WERI-Rb-1 (cell line): ENCODE measurements at places on chromosomes 6 and 20.
A peak's percentile ranks its signal among the peaks of the same experiment; 100 is the strongest.

DNA sequence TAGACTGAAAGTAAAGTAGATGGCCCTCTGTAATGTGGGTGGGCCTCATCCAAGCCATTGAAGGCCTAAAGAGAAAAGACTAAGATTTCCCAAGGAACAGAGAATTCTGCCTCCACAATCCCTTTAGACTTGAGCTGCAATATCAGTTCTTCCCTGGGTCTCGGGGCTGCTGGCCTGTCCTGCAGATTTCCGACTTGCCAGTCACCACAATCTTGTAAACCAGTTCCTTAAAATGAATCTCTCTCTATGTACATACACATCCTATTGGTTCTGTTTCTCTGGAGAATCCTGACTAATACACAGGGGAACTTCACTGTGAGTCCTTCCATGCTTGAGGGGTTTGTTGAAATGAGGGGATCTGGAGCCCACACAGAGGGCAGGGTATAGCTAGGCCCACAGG, 12.9 kb downstream of the CCDC170 start:
- no peak for DNase-seq

- DNase-seq = no peak
Measured at GRCh38 chr6:149319422-149319821, 1.9 kb downstream of the TAB2 start.

- DNase-seq = no peak
Measured at GRCh38 chr6:159261995-159262394, 92.8 kb downstream of the FNDC1 start.

- no peak for DNase-seq
Measured at GRCh38 chr20:20624914-20625313, 87.5 kb downstream of the RALGAPA2 start.

DNA sequence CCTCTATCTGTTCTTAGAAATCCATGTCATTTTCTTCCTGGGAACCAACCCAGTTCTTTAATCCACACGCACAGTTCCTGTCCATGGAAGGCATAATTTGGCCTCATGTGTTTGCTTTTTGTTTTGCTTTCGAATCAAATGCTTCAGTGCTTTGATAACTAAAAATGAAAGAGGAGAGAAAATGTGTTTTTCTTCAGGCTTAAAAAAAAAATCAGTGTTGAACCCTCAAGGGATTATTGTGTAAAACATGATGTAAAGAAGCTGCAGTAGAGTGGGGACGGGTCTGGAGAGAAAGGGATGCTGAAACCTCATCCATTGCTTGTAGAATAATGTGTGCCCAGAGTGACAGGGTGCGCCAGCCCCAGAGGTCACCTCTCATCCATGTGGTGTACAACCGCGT, 197.5 kb upstream of the JARID2 start:
- DNase-seq = no peak

- DNase-seq = no peak
Measured at GRCh38 chr6:116472706-116473105, 11.5 kb downstream of the CALHM6 start.

- no peak for DNase-seq
Measured at GRCh38 chr6:82408952-82409431, 45.4 kb downstream of the TPBG start.

- DNase-seq = no peak
Measured at GRCh38 chr6:31663961-31664789, 622 bp downstream of the GPANK1 start.

DNA sequence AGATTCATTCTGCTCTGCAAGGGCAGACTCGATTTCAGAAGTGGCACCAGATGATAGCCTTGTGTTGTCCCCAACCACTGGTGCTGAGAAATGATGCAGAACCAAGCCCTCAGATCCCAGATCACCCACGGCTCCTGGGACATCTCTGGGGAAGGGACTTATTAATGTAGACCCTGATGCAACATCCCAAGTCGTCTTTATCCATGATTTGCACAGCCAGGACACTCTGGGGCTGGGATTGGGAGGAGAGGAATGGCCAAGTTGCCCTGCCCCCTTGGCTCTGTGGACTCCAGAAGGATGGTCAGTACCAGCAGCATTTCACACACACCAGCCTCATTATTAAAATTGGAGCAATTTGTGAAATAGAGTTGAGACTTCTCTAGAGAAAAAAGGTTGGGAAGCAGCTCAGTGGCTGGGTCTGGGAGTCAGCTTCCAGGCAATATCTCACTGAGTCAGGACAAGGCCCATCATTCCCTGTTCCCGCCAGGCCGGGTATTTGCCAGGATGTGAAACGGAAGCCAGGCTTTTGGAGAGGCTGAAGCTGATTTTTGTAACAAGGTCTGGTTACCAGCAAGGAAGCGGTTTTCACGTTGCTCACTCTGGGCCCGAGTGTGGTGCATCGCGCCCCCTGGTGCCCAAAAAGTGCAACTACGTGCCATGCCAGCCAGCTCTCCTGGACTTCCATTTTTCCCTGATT, 67.4 kb downstream of the ZBTB2 start:
- peak; percentile 73 for DNase-seq

DNA sequence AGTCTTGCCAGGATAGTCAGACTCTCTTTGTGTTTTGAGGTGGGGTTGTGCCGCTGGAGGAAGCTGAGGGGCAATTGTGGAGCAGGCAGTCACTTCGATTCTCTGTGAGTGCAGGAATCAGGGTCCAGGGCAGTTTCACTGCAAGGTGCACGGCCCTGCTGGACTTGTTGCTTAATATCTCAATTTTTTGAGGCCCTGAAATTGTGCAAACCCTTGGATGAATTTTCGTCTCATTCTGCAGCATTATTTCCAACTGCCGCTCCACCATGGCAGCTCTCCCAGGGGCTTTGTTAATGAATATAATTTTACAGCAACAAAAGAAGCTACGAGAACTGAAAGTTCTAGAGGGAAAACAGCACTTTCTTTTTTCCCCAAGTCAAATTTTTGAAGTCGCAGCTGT, 531.9 kb downstream of the QKI start:
- DNase-seq = no peak

DNA sequence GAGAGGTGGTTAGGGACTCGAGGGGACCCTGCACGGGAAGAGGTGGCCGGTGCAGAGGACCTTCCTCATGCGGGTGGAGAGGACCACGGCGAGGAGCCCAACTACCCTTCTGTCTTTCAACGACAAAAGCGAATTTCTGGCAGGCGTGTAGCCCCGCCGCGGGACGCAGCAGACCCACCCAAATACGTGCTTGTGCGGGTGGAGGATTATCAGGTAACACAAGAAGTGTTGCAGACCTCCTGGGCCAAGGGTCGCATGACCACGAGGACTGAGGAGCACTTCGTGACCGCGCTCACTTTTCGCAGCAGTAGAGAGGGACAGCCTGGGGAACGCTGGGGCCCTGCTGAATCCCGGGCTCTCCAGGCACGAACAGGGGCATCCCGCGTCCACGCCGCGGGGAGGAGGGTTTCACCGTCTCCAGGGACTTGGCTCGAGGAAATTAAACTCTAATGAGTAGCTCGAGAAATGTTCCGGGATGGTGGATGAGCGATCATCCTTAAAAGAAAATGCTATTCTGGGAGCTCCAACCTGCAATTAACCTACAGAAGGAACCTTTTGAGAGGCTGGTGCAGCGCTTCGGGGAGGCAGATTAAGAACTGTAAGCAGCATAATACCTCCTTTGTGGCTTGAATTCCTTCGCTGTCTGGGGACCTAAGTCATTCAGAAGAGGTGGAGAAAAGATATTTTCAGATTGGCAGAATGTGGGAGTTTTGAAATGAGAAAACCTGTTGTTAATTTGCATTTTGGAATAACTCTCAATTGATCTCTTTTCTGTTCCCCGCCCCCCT, 804 bp downstream of the C6orf141 start:
- peak; percentile 25 for DNase-seq
